Neural crest cell (in vitro differentiated cells): ENCODE measurements at places on chromosomes 11 and 22.
A peak's percentile ranks its signal among the peaks of the same experiment; 100 is the strongest.

GRCh38 chr11:130220311-130221035 is 60.9 kb downstream of the ST14 start:
- DNase-seq = no peak

DNA sequence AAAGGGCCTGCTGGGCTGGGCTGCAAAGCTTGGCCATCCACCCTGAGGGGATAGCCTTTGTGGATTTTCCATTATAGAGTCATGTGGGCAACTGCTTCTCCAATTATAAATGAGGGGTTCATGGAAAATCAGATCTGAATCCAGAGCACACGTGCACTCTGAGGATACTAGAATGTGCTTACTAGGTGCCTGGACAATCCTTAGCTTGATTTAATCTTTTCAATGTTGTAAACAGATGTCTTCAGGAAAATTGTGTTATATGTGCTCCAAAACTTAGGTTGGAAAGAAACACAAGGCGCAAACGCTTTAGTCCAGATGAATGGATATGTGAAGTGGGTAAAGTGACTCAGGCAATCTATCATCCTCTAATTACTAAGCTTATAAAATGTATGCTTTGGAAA is 92.0 kb downstream of the SLC17A6 start:
- DNase-seq = no peak

DNA sequence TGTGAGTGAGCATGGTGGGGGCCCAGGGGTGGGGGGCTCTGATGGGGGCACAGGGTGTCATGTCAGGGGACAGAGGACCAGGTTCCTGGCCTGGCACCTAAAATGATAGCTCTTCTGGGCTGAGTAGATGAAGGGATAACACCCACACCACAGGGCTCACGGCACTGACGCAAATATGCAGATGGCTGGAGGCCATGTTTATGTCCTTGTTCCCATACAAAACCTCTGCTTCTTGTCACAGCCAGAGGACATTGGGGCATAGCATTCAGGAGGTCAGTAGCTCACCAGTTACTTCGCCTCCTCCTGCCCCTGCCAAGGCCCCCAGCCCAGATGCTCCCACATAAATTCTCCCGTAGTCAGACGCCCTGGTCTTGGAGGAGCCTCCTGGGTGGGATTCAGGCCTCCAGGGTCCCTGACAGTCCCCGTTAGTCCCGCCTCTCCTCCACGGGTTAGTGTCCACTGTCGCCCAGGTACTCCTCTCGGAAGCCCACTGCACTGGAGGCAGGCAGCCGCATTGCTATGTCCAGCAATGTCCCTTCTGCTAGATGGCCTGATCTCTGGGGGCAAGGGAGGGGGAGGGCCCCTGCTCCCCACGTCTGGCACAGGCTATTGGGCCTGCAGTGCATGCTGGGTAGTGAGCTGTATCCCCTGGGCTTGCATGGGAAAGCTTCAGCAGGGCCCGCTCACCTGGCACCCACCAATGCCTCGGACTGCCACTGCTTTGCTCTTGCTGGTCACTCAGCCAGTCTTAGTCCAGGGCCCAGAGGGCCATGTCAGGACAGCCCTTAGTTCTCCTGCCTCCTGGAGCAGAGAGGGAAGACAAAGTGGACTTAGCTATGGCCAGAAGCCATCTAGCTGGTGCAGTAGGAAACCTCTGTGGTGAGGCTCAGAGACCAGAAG is 75.6 kb upstream of the MYOD1 start:
- DNase-seq = no peak

DNA sequence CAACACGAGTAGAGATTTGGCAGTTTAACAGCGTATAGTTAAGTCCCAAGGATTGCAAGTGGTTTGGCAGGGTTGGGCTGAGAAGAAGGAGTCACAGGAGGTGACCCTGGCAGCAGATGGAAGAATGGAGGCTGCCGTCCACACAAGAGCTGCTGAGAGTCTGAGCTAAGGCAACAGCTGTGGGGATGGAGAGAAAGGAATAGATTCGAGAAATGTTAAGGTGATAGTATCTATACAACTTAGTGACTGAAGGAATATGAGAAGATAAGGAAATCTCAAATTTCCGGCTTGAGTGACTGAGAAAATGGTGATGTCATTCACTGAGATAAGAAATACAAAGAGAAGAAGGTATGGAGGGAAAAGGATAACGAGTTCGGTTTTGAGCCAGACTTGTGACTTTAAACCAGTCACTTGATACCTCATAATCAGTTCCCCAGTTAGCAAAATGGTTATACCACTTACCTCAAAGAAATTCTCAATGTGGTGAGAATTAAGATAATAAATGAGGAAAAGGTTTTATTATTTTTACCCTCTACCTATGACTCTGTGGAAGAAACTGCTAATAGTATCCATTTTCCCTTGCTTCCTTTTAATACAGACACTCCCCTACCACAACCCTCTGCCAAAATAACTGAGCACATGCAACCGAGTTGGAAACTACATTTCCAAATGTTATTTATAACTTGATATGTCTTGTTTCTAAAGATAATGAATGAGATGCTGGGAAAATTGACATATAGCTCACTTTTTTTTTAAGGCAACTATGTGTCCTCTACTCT is 30.7 kb downstream of the FAM168A start:
- DNase-seq = no peak

GRCh38 chr11:18394928-18395734 is 768 bp downstream of the LDHA start:
- DNase-seq = peak; percentile 10
